ENCODE measurements at places on chromosomes 7 and 10.

GRCh38 chr10:66747451-66747850, 178.4 kb upstream of the LRRTM3 start:
- DNase-seq = no peak

- DNase-seq = no peak
Observed at GRCh38 chr10:71575934-71576801, 143.4 kb downstream of the C10orf105 start.

DNA sequence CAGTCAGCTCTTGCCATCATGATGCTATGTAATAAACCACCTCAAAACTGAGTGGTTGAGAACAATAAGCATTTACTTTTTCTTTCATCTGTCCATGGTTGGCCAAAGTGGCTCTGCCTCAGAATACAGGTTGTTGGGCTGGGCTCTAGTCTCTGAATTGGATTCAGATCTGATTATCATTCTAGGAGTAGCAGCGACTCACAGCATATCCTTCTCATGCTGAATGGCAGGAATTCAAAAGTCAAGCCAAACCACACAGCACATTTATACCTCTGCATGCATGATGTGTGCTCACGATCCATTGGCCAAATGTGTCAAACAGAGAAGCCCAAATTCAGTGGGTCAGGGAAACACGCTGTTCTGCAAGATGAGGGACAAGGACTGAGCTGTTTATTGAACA, 13.6 kb upstream of the GALNT11 start:
- DNase-seq = no peak

DNA sequence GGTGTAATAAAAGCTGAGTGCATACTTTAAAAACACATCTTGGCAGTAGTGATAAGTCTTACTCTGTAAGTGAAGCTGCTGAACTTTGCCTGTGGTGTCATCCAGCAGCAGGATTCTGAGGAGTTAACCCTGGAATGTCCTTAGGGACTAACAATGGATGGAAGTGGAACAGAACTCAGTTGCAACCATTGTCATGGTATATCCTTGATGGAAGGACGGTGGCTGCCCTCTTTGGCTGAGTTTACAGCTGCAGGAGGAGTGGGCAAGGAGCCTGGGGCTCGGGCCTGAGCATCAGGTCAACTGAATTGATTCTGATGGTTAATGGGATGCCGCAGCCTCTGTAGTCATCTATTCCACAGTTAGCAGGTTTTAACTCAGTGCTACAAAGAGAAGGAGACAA, 56.2 kb downstream of the MRC1 start:
- DNase-seq = no peak

DNA sequence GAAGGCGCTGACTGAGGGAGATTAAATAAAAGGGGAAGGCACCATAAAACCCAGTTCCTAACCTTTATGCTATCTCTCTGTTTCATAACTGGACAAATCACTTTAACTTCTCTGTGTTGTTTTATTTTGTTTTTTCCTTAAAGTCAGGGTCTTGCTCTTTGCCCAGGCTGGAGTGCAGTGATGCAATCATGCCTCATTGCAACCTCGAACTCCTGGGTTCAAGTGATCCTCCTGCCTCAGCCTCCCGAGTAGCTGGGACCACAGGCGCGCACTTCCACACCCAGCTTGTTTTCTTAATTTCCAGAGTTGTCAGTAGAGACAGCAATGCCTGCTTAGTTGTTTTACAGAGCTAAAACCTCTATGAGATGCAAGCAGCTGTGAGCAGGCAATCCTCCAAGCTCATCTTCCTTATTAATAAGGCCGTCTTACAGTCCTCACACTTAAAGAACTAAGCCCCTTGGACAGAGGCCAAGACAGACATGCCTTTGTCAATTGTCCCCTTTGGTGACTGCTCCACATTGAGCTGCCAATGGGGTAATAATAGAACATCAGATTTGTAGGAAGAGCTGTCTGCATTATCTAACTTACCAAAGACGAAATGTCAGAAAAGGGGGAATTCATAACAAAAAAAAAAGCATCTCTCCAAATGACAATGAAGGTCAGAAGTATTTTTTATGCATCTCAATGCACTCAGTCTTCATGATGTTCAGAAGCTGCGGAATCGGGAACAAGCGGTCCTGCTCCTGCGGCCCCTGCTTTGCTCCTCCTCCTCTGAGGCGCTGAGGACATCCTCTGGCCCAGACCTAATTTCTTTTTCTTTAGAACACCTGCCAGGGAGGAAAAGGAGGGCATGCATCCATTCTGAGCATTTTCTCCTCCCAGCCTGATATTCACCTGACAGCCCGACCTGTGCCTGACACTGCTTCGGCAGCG, 62.7 kb upstream of the RNF32 start:
- no peak for DNase-seq

- DNase-seq = no peak
Observed at GRCh38 chr7:90771281-90771680, 175.2 kb downstream of the CDK14 start.
